ENCODE measurements at places on chromosomes 2 and 18.

GRCh38 chr18:7809978-7810377 lies 242.9 kb downstream of the PTPRM start:
- DNase-seq, result no peak

- no peak for DNase-seq
Measured at GRCh38 chr18:1513519-1513918, 608.8 kb downstream of the ADCYAP1 start.

- DNase-seq, result no peak
Measured at GRCh38 chr2:130303169-130303568, 39.5 kb upstream of the IMP4 start.

GRCh38 chr2:189072036-189072435 lies 97.9 kb downstream of the COL3A1 start:
- DNase-seq, result no peak

DNA sequence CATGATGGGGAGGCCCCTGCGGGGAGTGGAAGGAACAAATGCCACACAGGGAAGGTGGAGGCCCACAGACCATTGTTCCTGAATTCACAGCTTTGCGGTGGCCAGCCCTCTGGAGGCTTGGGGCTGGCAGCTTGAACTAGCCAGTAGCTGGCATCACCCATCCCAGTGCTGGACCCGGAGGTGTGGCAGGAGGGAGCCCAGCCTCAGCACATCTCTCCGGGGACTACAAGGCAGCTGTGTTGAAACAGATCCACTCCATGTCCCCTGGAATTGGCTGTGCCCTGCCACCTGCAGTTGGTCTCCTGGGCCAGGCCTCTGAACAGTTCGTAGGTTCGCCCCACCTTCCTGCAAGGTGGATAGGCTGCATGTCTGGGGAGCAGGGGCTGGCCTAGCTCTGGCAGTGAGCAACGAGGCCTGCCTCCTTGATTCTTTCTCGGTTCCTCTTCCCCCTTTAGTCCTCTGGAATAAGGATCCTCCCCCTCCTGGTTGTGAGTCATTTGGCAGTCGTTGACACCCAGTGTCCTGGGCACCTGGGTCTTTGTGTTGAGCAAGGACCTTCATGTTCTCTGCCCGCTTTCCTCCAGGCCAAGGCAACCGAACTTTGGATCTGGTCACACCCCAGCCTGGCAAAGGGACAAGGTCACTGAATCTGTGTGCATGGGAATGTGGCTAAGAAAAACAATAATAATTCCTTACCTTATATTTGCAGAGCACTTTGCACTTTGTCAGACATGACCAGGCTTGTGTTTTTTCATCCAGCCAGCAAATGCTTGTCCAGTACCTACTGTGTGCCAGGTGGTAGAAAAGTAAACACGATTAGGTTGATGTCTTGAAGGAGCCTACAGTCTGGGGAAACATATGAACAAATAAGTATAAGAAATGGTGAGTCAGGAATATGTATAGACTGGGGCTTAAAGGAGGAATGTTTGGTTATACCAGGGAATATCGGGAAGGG lies 55.0 kb upstream of the MCFD2 start:
- no peak for DNase-seq

All from putamen (tissue), 1 donor.